ENCODE measurements at places on chromosomes 2 and 18.

DNA sequence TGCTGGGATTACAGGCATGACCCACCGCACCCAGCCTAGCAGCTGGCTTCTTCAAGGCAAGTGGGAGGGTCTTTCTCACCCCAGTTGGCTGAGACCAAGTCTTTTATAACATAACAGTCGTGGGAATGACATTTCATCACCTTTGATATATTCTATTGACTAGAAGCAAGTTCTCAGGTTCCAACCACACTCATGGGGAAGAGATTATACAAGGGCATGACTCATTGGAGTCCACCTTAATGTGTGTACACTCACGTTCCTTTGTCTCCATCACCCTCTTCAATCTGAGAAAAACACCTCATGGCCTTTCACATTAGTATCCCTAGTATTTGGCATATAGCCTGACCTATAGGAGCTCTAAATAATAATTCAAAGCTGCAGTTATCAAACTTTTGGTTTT lies 2.8 kb upstream of the BBS5 start:
- no peak for DNase-seq

DNA sequence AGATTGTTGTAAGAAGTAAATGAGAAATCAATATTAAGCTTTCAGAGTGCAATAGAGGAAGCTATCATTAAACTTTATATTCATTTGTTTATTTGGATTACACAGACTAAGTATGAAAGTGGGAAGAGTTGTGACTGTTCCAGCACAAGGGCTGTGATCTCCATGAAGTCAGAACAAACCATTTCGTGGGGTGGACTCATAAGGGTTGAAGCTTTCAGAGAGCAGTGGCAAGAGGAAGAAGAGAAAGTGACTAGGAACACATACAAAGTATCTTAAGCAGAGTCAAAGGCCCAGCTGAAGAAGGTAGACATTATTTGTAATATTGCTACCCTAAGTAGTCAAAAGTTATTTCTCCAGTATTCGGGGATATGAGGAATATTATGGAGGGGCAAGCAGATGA lies 117.0 kb downstream of the ARHGAP15 start:
- DNase-seq: no peak

- no peak for DNase-seq
Measured at GRCh38 chr18:10590412-10590811, 64.6 kb downstream of the NAPG start.

DNA sequence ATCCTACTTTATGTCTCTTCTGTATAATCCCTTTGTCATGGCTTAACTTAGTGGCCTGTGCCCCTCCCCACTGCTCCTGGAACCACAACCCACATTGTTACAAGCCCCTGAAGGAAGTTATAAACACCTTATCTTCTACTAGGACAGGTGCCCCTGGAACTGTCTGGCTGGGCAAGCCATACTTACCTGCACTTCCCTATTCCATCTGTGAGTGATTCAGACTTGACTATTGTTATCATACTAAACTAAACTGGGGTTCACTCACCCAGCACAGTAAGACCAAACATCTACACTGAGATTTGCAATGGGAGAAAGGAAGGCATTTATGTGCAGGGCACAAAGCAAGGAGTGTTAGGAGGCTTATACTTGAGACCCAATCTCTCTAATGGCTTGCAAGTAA lies 3.7 kb upstream of the UGT1A6 start:
- no peak for DNase-seq

DNA sequence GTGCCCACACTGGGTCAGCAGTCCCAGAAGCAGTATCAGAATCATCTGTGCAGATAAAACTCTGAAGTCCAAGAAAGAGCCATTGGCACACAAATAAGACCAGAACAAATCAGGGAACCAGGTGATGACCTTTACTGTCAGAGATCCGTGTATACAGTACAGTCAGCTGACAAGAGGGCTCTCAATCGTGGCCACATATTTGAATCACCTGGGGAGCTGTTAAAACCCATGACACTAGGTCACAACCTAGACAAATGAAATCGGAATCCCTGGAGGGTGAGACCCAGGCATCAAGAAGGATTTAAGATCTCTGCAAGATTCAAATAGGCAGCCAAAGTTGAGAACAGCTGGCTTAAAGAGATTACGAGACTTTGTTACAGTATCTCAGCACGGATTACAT lies 807.1 kb downstream of the RNF144A start:
- DNase-seq: no peak
